Fibroblast of skin of scalp (primary cell): ENCODE measurements at places on chromosomes 7 and 10.

- no peak for DNase-seq
Measured at GRCh38 chr10:101671453-101671852, 23.5 kb downstream of the FBXW4 start.

DNA sequence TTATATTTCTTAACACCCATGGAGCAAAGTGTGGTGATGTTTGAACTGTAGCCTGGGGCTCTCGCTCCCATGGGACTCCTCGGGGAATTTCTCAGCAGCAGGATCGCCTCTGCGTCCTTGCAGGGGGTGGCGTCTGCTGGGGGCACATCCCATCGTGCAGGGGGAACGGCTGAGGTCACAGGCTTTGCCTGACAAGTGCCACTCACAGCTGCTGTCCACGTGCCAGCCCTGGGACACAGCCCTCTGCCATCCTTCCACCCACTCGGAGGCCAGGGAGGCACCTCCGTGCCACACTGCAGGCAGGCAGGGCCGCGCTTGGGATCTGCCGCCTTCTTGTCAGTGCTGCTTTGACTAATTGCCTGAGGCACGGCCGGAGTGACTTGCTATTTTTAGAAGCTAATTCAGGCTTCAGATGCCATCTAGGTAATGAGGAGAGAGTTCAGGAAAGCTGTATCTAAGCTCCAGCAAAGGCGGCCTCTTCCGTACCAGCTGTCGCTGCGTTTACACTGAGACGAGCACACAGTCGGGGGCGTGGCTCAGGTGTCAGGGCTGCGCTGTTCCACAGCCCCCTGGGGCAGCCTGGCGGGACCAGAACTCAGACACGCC lies 45.7 kb downstream of the PITRM1 start:
- DNase-seq: no peak

DNA sequence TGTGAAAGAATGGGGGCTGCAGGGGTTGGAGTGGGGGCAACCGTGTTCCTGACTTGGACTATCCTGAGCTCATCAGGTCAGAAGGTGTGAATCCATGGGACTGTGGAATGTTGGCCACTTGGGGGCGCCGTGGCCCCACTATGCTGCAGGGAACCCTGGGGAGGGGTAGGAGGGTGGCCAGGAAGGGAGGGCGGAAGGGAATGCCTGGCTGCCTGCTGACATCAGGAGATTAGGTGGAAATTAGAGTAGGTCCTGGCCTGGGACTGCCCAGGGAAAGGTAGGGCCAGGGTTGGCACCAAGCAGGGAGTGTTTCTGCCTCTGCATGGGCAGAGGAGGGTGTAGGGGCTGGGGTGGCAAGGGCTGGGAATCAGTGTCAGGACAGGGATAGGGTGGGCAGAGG lies 65.8 kb upstream of the PRSS58 start:
- DNase-seq: no peak

DNA sequence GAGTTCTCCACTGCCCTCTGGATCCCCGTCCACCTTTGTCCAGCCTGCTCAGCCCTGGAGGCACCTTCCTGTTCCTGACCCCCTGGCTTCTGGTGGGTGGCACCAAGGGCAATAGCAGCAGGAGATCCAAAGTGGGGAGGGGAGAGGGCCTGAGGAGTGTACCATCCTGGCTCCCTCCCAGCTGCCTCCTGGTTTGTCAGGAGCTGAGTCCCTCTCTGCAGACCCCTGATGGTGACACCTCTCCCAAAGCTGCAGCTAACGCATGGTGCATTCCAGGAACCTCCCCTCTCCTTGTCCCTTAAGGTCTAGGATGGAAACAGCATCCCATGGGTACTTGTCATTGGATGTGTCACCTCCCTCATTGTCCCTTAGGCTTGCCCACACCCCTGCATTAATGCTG lies 39.6 kb downstream of the VSTM4 start:
- DNase-seq: no peak

- no peak for DNase-seq
Measured at GRCh38 chr7:20113427-20114027, 103.7 kb downstream of the MACC1 start.

DNA sequence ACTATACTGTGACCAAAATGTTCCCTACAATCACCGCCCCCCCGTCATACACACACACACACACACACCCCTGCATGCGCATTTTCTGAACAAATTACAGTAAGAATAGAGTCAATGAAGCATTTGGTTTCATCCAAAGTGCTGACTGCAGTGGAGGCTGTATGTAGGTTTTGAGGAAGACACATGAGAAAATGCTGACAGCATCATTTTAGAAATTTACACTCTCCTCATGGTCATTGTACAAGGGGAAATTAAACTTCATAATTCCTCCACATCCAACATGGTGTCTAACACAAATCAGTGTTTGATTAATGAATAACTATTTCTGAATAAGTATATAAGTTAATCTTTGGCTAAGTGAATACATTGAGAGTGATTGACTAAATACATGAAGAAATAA lies 1126.8 kb upstream of the PHF14 start:
- DNase-seq: no peak

DNA sequence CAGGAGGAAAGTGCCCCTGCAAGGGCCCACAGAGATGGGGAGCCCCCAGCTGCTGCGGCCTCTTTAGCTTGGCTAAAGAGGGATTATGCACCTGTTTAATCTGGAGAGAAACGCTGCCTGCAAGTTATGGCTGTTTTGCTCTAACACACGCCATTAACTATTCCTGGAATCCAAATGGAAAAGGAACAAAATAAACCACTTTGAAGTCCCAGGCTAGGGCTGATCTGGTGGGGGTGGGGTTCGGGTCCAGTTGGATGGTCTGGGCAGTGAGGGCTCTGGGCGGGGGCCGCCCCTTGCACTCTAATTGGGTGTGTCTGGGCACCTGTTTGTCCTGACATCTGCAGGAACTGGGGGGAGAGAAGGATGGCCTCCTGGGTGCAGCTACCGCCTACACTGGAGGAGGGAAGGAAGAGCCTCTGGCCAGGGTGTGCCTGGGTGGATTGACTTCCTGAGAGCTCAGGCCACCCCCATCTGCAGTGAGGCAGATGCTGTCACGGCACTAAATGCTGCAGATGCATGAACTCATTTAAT lies 300.6 kb downstream of the ZEB1 start:
- DNase-seq: no peak

DNA sequence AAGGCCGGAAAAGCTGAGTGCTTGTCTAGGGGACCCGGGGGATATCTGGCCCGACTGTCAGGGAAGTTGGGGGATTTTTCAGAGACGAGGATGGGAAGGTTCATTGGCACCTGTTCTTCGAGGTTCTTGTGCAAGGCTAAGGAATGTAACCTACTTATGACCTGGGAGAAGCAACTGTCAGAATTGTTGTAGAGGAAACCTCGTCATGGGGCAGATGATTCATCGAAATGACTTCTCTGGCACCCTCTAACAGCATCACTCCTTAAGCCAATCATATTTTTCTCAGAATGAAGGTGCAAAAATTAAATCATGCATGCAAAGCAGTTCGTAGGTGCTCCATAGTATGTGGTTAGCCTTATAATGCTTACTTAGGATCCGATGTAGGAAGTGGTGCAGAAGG lies 58.6 kb downstream of the PLXDC2 start:
- DNase-seq: no peak

GRCh38 chr7:71488308-71488707 lies 356.4 kb downstream of the GALNT17 start:
- peak; percentile 97 for DNase-seq

DNA sequence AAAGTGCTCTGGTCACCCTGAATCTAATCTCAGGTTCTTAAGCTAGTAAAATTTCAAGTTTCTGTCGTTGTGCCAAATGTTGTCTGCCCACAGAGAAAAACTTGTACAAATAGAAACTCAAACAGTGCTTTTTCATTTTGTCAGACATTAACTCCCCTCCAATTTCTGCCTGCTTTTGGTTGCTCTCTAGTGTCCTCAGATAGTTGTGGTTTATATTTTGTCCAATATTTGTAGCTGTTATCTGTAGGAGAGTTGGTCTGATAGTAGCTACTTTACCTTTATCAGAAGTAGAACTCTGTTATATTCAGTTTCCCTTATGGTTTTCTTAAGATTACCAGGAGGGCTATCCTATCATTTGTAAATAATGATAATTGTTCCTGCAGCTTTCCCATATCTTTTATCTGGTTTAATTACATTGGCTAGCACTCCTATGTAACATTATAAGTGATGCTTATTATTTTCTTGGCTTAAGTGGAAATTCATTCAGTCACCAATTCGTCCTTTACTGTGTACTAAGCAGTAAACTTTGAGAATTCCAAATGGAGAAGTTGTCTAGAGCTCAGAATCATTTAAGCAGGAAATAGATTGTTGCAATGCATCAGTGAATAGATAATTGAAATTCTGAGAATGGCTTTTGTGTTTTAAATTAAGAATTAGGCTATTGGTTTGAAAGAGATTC lies 91.0 kb downstream of the ANKIB1 start:
- no peak for DNase-seq

DNA sequence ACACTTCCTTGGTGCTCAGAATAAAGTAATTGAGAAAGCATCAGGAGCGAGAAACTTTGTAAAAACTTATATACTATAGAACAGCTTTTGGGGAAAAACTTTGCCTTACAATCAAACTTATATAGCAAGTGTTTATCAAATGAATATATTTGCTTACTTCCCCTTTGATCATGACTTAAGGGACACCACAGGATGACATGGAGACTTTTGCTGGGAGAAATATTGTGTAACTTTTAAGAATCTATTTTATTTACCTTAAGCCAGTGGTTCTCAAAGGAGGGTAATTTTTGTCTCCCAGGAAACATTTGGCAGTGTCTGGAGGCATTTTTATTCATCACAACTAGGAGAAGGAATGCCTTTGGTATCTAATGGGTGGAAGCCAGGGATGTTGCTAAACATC lies 173.8 kb upstream of the HABP2 start:
- no peak for DNase-seq

DNA sequence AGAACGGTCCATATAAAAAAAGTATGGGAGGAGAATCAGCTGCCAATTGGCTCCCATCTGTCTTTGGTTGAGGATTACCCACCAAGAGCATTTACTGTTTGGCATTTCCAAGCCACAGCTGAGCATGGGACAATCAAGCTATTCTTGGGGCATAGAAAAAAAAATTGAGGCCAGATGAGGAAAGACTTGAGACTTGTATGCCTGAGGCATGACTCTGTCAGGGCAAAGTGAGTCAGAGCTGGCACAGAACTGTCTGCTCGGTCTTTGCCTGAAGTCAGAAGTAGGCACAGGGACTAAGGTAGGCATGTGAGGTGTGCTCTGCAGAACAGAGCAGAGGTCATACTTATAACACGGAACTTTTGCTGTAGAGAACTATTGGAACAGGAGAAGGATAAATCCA lies 126.5 kb upstream of the CHRM2 start:
- no peak for DNase-seq

DNA sequence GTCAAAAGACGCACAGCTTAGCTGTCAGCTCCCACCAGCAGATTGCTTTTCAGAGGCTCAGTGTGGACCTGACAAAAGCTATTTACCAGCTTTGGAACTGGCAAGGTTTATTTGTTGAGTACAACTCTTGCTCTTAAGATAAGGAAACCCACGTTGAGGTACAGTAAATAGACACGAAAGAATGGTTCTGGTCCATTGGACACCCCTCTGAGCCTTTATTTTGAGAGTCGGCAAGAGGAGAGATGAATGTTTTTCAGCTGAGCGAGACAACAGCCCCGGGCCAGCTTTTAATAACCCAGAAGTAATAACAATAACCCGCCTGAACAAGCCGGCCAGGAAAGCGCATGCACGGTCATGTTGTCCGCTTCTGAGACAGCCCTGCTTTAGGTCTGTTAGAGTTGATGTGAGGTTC lies 49.0 kb downstream of the WNT2 start:
- no peak for DNase-seq

DNA sequence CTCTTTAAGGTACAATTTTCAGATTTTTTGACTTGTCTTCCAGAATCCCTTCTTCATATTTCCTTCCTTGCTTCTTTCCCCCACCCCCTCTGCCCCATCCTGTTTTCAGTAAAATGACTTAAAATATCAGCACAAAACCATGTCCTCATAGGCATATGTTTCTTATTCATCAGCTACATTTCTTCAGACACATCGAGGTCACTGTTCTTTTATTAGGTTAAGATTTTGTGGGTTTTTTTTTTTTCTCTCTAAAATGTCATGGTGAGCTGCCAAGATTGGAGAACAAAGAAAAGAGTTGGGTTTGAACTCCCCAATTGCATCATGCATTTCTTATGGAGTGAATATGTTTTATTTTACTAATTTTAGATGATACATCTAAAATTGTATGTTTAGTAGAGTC lies 35.8 kb downstream of the LAMB4 start:
- DNase-seq: peak; percentile 96

DNA sequence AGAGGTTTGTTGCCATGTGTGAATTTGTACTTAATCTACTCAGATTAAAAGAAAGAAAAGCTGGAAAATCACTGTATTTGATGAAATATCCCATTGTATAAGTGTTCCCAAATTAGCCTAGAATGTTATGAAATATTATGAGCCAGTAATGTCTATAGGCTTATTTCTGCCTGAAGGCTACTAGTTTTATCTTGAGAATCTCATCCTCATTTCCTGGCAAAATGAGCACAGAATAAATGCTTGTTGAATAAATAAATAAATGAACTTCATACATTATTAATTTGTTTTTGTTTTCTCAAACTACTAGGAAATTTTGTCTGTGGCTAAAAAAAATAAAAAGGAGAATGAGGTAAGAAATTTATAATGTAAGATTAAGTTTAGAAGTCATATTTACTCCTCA lies 25.5 kb downstream of the HELLS start:
- DNase-seq: no peak

- DNase-seq: no peak
Measured at GRCh38 chr10:94991243-94991888, 52.9 kb downstream of the CYP2C9 start.

GRCh38 chr7:23356726-23357125 lies 57.6 kb downstream of the MALSU1 start:
- DNase-seq: no peak
